ENCODE measurements at places on chromosomes 2 and 18. TPM values are rescaled to one million over a fixed set of nuclear protein-coding genes. Genes with fewer than 3 reads are reported as not detected.

VAMP5 gene
- not detected for total RNA-seq

DUSP19 gene
- total RNA-seq = 0.78 TPM

LIMS3 gene
- total RNA-seq = not detected

FAM124B gene
- total RNA-seq = not detected

PSMG2 gene
- 73.3 TPM for total RNA-seq

PLB1 gene
- 1.5 TPM for total RNA-seq
